ENCODE measurements at places on chromosomes 13 and 19.

DNA sequence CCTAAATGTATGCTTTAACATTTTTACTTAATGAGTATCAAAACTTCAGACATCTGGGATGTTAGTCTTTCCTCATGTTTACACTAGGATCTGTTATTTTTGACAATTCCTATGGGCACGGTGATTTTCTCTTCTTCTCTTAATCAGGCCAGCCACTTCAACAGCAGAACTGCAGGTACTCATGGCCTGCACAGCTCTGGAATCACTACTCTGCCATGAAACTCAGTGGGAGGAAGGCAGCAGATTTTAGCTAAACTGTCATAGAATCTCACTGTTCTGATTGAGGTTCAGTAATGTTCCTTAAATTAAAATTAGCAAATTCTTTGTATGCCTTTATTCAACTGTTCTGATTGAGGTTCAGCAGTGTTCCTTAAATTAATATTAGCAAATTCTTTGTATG, 1083.0 kb downstream of the SLITRK5 start:
- no peak for DNase-seq

DNA sequence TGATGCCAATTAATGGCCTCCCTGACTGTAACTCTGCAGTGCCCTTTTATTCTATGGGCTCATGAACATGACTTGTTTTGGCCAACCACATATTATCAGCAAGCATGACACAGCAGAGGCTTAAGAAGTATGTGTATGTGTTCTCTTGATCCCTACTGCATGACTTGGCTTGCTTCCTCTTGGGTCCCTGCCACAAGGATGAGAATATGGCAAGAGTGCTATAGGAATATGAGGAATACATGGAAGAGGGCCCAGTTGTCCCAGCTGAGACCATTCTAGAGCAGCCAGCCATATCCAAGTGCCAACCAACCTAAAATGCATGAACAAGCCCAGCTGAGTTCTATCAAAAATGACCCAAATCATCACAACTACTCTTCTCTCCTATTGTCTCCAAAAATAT, 576.7 kb upstream of the PCDH9 start:
- DNase-seq = no peak

- no peak for DNase-seq
Observed at GRCh38 chr19:28514166-28514565, 698.8 kb downstream of the UQCRFS1 start.

DNA sequence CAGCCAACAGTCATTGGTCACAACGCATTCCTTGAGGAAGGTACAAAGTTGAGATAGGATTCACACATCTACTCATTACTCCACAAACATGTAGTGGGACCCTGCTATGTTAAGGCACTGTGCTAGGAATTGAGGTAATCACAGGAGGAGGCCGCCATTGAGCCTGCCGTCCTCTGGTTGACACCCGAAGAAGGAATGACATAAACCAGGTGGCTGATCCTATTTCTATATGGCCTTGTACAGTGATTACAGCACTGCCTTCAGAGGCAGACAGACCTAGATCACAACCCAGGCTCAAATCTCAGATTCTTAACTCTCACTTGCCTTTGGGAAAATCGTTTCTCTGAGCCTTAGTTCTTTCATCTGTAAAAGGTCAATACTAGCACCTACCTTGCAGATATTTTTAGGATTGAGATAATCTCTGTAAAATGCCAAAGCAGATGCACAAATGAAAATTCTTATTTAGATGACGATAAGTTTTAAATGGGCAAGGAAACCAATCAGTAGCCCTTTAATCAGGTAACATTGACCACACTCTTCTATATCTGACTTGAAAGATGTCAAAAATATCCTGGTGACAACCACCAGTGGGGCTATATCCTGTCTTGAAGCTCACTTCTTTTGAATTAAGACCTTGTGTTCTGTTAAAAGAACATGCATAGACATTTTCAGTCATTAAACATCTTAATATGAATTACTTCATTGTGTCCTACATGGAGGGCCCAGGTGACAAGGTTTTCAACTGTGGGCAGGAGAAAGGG, 251.6 kb downstream of the KCTD12 start:
- DNase-seq = no peak

- no peak for DNase-seq
Observed at GRCh38 chr19:31553112-31553845, 204.0 kb upstream of the TSHZ3 start.

GRCh38 chr13:90518417-90518816, 829.1 kb upstream of the MIR17HG start:
- no peak for DNase-seq

GRCh38 chr13:80707000-80707983, 366.4 kb upstream of the SPRY2 start:
- DNase-seq = no peak

- no peak for DNase-seq
Observed at GRCh38 chr19:52070496-52070895, 21.9 kb upstream of the ZNF432 start.

DNA sequence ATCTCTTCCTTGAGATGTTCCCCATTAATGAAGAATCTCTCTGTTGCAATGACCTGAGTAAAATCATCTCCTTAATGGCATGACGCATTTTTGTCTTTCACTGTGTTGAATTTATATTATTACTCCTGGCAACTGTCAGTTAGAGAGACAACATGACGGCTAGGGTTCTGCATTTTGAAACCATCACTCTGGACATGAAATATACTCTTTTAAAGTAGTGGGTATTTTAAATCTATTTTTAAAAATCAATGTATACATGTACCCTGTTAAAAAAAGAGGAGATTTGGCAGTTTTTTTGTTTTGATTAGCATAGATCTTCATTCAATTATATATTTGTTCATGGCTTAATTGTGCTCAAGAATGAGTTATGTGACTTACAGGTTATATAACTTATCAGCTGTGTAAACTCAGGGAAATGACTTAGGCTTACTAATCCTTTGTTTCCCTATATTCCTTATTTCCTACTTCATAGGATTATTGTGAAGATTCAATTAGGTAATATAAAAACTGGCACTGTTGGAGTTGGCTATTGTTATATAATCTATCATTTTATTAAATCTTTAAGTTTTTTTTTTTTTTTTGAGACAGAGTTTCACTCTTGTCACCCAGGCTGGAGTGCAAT, 632.0 kb upstream of the SPRY2 start:
- DNase-seq = no peak
